ENCODE measurements at places on chromosomes 1 and 21. TPM values are rescaled to one million over a fixed set of nuclear protein-coding genes. Genes with fewer than 3 reads are reported as not detected.

The INKA2 gene
- 20.4 TPM for total RNA-seq

The TESK2 gene
- 2.6 TPM for total RNA-seq

The PLA2G2A gene
- total RNA-seq, result not detected

The LRRC38 gene
- 10.4 TPM for total RNA-seq

The LCE2B gene
- total RNA-seq, result not detected

The SERPINC1 gene
- not detected for total RNA-seq

The NBPF6 gene
- total RNA-seq, result not detected

The CSRP1 gene
- 42.8 TPM for total RNA-seq

The CDC73 gene
- total RNA-seq, result 25.6 TPM

The TLCD4 gene
- 17.7 TPM for total RNA-seq

The SH2D2A gene
- total RNA-seq, result not detected

The MTARC1 gene
- 5.2 TPM for total RNA-seq

The SFN gene
- not detected for total RNA-seq

The TTC34 gene
- total RNA-seq, result under 0.01 TPM

The RHD gene
- 2.1 TPM for total RNA-seq

The ZNF436 gene
- total RNA-seq, result 67.3 TPM

The CDKN2C gene
- 16.2 TPM for total RNA-seq

The TEKT2 gene
- total RNA-seq, result 2.1 TPM

The FAM89A gene
- total RNA-seq, result 14.1 TPM

The SPAG17 gene
- total RNA-seq, result 0.52 TPM

The PLOD1 gene
- 97.6 TPM for total RNA-seq

The MTARC2 gene
- total RNA-seq, result 10.4 TPM

The LRRN2 gene
- 2.1 TPM for total RNA-seq
